Lower lobe of right lung (tissue), 2 donors: ENCODE measurements at places on chromosomes 12 and 14. TPM values are rescaled to one million over a fixed set of nuclear protein-coding genes. Genes with fewer than 3 reads are reported as not detected.

DNA sequence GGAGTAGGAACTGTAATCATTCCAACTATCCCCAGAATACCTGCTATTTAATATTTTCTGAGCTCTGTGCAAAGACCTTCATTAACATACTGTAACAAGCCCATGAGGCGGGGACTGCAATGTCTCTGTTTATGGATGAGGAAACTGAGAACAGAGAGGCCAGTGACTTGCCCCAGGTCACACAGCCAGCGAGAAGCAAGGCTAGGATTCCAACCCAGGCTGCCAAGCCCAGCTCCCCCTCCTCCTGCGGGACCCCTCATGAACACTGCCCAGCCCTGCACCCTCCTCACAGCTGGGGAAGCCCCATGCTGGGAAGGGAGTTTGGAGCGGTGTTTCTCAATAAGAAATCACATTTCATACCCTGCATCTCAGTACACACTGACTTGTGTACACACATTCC, 10.9 kb downstream of the HVCN1 start:
- DNase-seq, result no peak
- H3K27ac ChIP-seq, result peak overlapping the region; percentile 39
- no peaks in the 10 kb centered on the region for H3K36me3 ChIP-seq
- no peaks in the 10 kb centered on the region for H3K27me3 ChIP-seq

Gene BMP4
- total RNA-seq, result 11.5 TPM

GRCh38 chr12:119676022-119676421, 8.1 kb downstream of the PRKAB1 start:
- H3K27ac ChIP-seq, result no peak overlapping the region
- no peak overlapping the region for H3K4me3 ChIP-seq
- no peak for DNase-seq
- peaks cover 100% of the 10 kb centered on the region for H3K36me3 ChIP-seq
- peaks cover 51% of the 10 kb centered on the region for H3K4me1 ChIP-seq

DNA sequence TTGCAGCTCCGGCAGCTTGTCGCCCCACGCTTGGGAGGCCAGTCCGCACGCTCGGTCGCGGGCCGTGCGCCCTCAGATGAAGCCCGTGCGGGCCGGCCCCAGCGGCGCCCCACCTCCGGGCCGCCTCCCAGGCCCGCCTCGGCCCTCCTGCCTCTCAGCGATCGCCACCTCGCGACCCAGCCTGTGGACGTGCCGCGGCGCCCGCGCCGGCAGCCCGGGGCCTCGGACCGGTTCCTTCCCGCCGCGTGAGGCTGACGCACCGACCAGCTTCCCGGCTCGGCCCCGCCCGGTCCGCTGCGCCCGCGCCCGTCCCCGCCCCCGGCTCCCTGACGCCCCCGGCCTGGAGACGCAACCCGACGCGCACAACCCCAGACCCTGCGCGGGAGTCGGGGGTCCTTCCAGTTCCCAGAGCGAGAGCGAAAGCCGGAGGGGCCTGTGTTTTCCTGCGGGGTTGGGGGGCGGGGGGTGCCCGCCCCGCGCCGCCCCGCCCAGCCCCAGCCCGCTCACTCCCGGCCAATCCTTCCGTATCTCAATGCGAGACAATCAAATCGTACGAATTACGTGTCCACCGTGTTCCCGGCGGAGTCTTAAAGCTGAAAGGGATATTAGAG, at the start of gene ERO1A:
Gene ERO1A (minus strand): TSS at position 78 of the 611 bp plus-strand sequence. CDS start 77 bp downstream, at position 1.
- DNase-seq, result peak; percentile 91
- H3K4me3 ChIP-seq, result peak within 1 kb of the TSS; percentile 77
- no peaks in the 10 kb centered on the region for H3K36me3 ChIP-seq
- H3K27me3 ChIP-seq, result no peaks in the 10 kb centered on the region

GRCh38 chr12:20350495-20350894, 17.8 kb upstream of the PDE3A start:
- H3K4me1 ChIP-seq, result no peaks in the 10 kb centered on the region
- no peaks in the 10 kb centered on the region for H3K36me3 ChIP-seq
- DNase-seq, result no peak

DNA sequence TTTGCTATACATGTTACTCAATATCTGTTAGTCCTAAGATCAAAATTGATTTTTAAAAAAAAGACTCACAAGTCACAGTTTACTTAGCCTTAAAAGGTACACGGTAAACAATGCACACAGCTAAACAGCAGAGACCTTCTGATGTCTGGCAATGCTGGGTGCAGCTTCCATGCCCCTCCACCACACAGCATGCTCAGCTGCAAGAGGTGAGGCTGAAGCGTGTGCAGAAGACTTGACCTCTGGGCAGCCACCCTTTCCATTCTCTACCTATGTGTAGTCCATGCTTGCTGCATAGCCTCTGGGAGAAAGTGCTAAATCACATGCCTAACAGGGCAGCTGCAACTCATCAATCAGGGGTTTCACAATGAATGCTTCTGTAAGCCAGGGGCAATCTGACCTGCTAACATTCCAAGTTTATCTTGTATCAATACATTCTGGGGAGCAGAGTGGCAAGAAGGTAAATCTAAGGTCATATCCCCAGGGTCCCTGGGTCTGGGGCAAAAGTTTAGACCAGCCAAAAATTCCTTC, 44.5 kb upstream of the AMN1 start:
- DNase-seq, result no peak
- H3K27ac ChIP-seq, result no peak overlapping the region
- H3K36me3 ChIP-seq, result no peaks in the 10 kb centered on the region
- H3K4me1 ChIP-seq, result peaks cover 7% of the 10 kb centered on the region
- no peak overlapping the region for H3K4me3 ChIP-seq

Gene A2M
- total RNA-seq, result 1,832 TPM

DNA sequence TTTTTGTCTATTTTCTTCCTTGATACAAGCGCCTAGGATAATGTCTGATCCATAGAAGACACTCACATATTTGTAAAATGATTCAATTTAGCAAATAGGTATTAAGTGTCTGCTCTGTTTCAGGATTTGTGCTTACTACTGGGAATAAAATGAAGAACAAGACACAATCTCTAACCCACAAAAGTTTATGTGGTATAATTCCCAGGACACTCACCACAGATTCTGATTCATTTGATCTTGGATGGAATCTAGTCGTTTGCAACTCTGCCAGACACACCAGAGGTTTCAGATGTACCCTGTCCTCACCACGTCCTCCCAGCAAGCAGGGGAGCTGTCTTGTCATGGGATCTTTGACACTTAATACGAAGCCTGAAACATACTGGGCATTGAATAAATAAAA, 208.3 kb downstream of the LRIG3 start:
- no peak overlapping the region for H3K27ac ChIP-seq
- no peaks in the 10 kb centered on the region for H3K27me3 ChIP-seq
- no peaks in the 10 kb centered on the region for H3K36me3 ChIP-seq
- no peaks in the 10 kb centered on the region for H3K4me1 ChIP-seq
- no peak for DNase-seq
- H3K4me3 ChIP-seq, result no peak overlapping the region

GRCh38 chr12:57518920-57519795, 1.2 kb downstream of the DDIT3 start:
- H3K4me1 ChIP-seq, result peaks cover 50% of the 10 kb centered on the region
- no peaks in the 10 kb centered on the region for H3K27me3 ChIP-seq
- H3K27ac ChIP-seq, result peak overlapping the region; percentile 97
- no peak for DNase-seq
- H3K4me3 ChIP-seq, result peak overlapping the region; percentile 90
- peaks cover 42% of the 10 kb centered on the region for H3K36me3 ChIP-seq

Gene PMCH
- not detected for total RNA-seq

Gene SYCP3
- total RNA-seq, result 0.71 TPM

Gene KRT80
- total RNA-seq, result 3.0 TPM

Gene PTPN6
- 209 TPM for total RNA-seq

DNA sequence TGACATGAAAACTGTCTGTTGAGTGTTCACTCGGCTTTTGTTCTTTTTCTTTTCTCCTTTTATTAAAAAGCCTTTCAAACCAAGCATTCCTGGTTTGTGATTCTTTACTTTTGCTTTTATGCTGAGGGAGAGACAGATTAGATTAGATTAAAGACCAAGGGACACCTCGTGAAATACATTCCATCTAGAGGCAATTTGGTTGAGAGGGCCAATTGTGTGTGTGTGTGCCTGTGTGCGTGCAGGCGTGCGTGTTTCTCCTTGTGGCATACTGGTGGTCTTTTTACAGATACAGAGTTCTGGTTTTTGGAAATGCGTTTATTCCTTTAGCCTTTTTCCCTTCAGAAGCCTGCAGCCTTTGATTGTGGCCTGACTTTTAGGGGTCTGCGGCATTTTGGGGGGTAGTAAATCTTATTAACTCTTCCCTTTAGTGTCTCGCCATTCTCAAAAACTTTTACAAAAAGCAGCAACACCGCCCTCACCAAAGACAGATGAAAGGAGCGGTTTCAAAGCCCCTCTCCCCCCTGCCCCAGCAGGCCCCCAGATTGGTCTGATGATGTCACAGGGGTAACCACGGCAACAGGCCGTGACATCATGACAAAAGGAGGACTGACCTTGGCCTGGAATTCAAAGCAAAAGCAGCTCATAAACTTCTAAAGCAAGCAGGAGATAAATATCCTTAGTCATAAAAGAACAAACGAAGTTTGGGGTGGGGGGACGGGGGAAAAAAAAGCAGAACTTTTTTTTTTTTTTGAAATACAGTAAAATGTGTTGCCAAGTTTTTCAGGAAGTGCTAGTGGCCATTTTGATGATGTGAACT, 84.1 kb upstream of the TBX3 start:
- no peak overlapping the region for H3K4me3 ChIP-seq
- no peak for DNase-seq
- no peaks in the 10 kb centered on the region for H3K27me3 ChIP-seq
- no peak overlapping the region for H3K27ac ChIP-seq
- no peaks in the 10 kb centered on the region for H3K4me1 ChIP-seq
- no peaks in the 10 kb centered on the region for H3K36me3 ChIP-seq

DNA sequence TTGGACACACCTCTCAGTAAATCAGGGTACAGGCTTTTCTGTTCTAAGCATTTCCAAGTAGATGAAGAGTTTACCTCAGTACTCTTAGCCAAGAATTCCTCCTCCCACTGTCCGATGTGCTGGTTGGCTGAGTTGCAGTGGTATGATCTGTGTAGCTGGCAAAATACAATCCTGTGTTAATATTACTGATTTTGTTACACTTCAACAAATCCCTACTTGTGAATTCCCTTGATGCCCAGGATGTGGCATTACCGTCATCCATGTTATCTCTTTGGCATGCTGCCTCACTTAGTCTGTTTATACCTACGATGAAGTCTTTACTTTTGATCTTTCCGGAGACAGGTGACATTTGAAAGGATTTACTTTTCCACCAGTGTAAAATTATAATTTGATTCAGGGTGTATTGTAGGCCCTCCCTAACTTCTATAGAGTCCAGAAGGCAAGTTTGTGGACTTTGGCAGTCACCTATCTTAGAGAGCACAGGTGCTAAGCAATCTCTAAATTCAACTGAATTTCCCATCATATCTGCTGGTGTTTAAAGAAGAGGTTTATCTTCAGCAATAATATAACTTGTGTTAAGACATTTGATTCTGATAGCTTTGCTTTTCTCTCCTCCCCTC, 10.1 kb downstream of the CCDC196 start:
- H3K4me1 ChIP-seq, result peaks cover 4% of the 10 kb centered on the region
- no peaks in the 10 kb centered on the region for H3K27me3 ChIP-seq
- no peak for DNase-seq
- H3K36me3 ChIP-seq, result no peaks in the 10 kb centered on the region
- no peak overlapping the region for H3K27ac ChIP-seq

GRCh38 chr12:8057306-8057705, 8.9 kb downstream of the C3AR1 start:
- H3K27ac ChIP-seq, result no peak overlapping the region
- peaks cover 38% of the 10 kb centered on the region for H3K36me3 ChIP-seq
- peaks cover 18% of the 10 kb centered on the region for H3K4me1 ChIP-seq
- no peaks in the 10 kb centered on the region for H3K27me3 ChIP-seq
- no peak overlapping the region for H3K4me3 ChIP-seq

Gene GUCY2C
- total RNA-seq, result not detected

Gene KLHL33
- total RNA-seq, result 0.47 TPM

Gene RHEBL1
- 1.5 TPM for total RNA-seq

DNA sequence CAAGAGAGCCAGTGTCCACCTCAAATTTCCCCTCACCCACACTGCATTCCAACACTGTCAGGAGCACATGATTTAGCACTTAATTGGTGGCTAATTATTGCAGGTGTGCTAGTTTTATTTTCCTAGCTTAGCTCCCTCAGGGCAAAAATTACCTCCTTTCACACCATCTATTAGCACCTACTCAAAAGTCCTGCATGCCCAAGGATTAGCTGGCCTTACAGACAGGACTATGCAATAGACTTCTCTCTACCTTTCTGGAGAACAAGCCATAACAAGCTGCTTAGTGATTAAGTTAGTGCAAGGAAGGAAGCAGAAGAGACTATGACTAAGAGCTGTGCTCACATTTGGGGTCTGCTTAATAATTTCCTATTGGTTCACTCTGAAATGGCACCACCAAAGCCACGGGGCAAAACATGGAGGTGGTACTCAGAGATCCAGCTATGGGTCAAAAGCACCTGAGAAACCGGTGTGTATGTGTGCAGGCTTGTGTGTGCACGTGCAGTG, 69.5 kb downstream of the STON2 start:
- no peaks in the 10 kb centered on the region for H3K4me1 ChIP-seq
- H3K36me3 ChIP-seq, result no peaks in the 10 kb centered on the region
- H3K27ac ChIP-seq, result no peak overlapping the region
- DNase-seq, result no peak

- no peaks in the 10 kb centered on the region for H3K27me3 ChIP-seq
- no peak overlapping the region for H3K4me3 ChIP-seq
- H3K4me1 ChIP-seq, result peaks cover 10% of the 10 kb centered on the region
- no peak for DNase-seq
- H3K36me3 ChIP-seq, result no peaks in the 10 kb centered on the region
These were observed 81.8 kb downstream of the SLC38A1 start for GRCh38 chr12:46187023-46187422.

Gene SLC5A8
- 1.3 TPM for total RNA-seq

DNA sequence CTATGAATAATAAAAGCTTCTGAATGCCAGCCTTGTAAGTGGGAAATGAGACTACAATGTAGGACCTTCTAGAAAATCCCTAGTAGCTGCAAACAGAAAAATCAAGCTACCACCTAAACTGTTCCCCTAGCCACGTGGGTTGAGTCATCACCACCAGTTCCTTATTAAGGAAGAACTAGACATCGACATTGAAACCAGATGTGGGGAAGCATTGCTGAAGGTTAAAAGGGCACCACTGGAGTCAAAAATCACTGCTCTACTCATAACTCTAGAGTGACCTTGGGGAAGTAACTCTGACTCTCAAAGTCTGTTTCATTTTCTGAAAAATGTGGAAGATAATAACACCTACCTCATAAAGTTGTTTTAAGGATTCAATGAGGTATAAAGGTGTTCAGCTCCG, 9.4 kb upstream of the CNIH1 start:
- no peaks in the 10 kb centered on the region for H3K4me1 ChIP-seq
- no peaks in the 10 kb centered on the region for H3K36me3 ChIP-seq
- H3K27ac ChIP-seq, result no peak overlapping the region
- no peak overlapping the region for H3K4me3 ChIP-seq

DNA sequence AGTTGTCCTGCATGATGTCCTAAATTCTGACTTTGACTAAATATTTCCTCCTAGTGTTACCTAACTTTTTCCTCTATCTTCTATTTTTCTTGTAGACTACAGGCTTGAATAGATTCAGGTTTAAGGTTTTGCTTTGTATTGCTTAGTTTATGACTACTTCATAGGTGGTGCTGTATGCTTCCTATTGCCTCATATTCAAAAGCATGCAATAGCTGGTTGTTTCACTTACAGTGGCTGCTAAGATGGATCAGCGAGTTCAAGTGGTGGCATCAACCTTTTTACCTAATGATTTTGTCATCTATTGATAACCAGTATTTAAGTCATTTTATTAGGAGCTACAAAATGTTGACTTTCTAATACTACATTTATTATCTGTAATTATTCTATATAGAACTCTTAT, 36.3 kb upstream of the BICD1 start:
- H3K27ac ChIP-seq, result no peak overlapping the region
- H3K4me3 ChIP-seq, result no peak overlapping the region
- no peaks in the 10 kb centered on the region for H3K27me3 ChIP-seq
- no peak for DNase-seq
- H3K36me3 ChIP-seq, result no peaks in the 10 kb centered on the region

GRCh38 chr12:100267603-100268281, 765 bp downstream of the SCYL2 start:
- DNase-seq, result no peak
- no peaks in the 10 kb centered on the region for H3K27me3 ChIP-seq
- peaks cover 50% of the 10 kb centered on the region for H3K4me1 ChIP-seq
- peak overlapping the region; percentile 83 for H3K4me3 ChIP-seq
